Fibroblast of skin of abdomen (primary cell): ENCODE measurements at places on chromosomes 12 and 14.

DNA sequence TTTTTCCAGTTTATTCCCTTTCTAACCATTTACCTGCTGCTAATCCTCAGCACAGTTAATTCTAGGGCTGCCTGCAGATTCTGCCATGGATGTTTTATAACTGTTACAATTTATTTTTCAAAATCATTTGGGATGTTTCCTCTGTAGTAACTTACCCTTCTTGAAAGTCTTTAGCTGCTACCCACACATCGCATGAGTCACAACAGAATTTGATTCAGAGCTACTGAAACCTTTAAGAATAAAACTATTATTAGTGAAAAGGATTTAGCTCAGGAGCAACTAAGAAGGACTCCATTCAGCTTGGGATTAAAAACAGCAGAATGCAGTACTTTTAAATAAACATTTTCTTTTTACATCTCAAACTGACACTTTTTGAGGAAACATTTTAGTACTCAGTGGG, 41.7 kb upstream of the RGS6 start:
- no peak for DNase-seq

- DNase-seq: peak; percentile 38
Measured at GRCh38 chr14:92578511-92578910, 64.9 kb downstream of the RIN3 start.

DNA sequence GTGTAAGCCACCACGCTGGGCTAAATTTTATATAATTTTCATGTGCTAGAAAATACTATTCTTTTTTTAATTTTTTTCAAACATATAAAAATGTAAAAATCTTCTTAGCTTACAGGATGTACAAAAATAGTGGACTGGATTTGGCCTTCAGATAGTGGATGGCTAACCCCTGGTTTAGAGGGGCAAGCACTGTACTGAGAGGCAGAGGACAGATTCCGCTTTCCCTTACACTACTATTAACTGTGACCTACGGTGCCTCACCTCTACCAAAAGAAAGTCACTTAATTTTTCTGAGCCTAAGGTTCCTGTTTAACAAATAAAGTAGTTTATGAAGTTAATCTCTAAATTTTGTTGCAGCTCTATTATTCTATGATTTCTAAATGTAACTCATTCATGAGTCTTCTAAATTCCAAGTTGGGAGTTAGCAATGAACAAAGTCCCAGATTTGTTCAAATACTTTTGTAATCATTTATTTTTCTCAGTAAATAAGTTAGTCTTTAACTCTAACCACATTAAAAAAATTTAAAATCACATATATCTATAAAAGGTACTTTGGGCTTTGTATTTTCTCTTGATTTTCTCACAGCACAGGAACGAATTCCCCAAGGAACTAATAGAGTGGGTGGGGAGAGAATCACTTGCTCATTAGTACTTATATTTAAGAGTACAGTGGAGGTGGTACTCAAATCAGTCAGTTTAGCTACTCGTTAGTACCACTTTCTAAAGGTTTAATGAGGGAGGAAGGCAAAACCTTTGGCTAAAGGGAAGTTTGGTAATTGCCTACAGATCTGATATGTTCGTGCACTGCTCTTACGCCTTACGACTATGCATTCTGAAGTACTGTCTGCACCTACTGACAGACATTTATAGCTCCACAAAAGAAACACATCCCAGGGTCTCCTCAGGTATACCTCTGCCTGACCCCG, 33.7 kb downstream of the SLC15A5 start:
- DNase-seq: no peak

DNA sequence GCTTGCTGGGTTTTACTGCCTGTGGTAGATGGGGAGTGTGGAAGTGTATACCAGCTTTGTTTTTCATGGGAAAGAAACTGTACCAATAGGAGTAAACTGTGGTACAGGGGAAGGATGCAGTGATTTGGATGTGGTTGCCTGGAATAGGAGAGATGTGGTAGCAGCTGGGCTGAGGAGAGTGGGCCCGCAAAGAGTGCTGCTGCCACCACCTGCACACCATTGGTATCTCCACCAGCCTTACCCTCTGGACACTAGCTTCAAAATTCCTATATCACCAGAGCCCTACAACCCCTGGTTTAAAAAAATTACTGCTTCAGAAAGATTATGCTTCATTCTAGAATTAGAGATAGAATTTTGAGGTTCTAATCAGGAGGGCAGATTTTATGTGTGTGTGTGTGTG, 53.6 kb downstream of the AKAP6 start:
- DNase-seq: peak; percentile 54

- no peak for DNase-seq
Measured at GRCh38 chr12:56205445-56205844, 16.2 kb upstream of the SMARCC2 start.

DNA sequence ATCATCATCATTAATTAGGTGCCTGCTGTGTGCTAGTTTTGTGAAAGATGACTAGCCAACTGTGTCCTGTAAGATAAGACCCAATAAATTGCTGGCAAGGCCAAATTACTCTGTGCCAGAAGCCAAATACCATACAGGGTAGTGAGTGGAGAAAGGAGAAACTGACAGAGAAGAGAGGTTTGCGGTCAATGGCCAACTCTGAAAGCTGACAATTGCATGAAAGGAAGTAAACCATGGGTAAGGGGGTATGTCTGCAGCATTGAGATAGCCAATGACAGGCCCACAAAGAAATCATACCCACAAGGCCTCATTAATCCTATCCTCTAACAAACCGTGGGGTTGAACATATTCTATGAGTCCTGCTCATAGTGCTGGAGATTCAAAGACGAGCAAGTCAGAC, 236.6 kb upstream of the CCDC196 start:
- no peak for DNase-seq

DNA sequence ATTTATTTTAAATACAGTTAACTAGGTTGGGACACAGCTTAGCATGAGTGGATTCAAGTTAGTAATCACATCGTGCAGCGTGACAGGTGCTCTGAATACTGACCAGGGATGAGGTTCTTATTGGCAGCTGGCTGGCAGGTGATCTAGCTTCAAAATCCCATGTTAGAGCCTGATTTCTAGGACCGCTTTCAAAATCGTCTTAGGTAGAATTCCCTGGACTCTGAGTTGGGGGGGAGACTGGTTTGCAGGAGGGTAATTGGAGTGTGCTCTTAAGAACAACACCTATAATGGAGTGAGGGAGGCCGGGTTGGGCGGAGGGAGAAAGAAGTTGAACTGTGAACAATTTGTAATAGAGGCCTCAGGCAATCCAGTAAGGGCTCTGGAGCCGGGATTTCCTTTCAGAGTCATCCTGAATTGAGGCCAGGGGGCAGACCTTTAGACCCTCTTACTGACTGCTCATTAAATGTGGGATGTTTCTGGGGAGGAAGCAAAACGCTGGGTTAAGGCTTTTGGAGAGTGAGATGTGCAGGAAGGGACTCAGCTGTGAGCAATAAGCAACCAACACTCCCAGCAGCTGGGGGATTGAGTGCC, 874 bp upstream of the YARS2 start:
- no peak for DNase-seq

DNA sequence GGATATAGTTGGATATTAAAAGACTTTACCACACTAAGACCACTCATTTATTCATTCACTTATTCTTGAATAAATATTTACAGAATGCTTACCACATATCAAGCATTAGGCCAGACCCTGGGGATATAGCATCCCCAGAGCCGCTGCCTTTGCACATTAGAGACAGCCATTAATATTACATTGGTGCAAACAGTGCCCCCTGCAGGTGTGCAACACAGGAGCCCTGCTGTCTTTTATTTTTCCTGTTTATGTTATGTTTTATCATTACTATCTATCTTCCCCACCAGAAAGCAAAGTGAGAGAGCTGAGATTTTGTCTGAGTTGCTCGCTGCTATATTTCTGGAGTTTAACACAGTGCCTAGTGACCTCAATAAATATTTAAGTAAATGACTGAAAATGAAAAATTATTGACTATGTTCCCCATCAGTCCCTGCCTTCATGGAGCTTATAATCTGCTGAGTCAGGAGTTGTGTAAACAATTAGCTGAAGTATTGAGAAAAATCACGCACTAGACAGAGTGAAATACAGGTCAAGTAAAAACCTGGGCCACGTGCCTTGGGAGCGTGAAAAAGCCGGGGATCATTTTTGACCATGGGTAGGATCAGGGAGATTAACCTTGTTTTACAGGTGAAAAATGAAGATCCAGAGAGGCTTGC, 301.6 kb downstream of the PCNX1 start:
- DNase-seq: no peak

GRCh38 chr12:12481631-12482030, 81.0 kb downstream of the DUSP16 start:
- DNase-seq: no peak

- DNase-seq: peak; percentile 74
Measured at GRCh38 chr14:67186789-67187584, 2.3 kb upstream of the GARIN2 start.

DNA sequence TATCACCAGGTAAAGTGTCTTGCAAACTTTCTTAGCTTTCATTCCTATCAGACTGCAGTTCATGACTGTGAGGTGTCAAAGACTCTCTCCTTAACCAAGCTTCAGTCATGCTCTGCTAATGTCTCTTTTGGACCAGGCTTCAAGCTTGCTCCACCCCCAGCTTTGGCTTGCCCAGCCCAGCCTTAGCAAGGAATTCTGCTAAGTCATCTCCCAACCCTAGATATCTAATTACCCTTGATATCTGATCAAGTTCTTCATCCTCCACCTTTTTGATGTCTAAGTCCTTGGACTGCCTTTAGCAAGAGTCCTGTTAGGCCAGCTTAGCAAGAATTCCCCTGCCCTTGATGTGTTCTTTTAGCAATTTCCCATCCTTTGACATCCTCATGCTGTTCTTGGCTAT, 108.9 kb upstream of the FGD4 start:
- DNase-seq: no peak

DNA sequence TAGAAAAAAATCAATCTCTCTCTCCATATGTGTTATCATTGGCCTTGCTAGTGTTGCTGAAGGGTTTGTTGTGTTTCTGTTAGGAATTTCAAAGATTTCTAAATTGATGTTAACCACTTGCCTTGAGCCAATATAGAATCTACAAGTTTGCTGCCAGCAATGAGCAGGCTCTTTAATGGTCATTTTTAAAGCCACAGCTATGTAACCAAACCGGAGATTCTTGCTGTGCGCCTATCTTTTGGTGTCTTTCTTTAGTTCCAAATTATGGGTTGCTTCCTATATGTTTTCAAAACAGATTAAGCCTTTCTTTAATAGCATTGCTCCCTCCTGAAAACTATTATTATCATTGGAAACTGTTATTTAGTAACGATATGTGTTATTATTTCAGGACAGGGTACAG, 545.7 kb downstream of the DIO2 start:
- DNase-seq: no peak

DNA sequence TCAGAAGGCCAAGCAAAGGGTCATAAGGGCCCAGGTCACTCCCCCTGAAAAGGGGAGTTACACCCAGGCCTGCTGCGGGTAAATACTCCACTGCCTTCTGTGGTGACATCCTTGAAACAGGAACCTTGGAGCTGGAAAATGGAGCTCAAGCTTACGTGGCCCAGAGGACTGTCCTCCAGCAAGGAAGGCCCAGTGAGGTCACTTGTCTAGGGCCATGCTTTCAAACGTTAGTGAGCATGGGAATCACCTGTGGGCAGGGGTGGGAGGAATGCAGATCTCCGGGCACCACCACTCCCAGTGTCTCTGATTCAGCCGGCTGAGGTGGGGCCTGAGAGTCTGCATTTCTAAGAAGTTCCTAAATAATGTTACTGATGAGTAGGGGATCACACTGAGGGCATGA, 140.5 kb upstream of the CCND2 start:
- DNase-seq: no peak

GRCh38 chr12:123062681-123063486, 82.4 kb downstream of the ARL6IP4 start:
- DNase-seq: peak; percentile 55

DNA sequence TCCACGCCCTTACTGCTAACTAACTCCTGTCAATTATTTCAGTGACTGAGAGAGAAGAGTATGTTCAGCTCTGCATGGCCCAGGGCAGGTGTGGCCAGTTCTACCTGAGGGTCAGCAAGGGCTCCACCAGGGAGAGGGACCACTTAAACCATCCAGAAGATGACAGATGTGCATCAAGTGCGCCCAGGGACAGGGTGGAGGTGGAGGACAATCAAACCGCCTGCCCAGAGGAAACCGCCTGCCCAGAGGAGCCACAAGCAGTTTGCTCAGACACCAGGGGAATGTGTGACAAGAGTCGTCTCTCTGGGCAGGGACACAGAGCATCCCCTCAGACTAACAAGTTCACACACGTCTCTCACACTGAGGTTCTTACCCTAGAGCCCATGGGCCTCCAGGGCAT, 14.5 kb downstream of the DPF3 start:
- DNase-seq: no peak

DNA sequence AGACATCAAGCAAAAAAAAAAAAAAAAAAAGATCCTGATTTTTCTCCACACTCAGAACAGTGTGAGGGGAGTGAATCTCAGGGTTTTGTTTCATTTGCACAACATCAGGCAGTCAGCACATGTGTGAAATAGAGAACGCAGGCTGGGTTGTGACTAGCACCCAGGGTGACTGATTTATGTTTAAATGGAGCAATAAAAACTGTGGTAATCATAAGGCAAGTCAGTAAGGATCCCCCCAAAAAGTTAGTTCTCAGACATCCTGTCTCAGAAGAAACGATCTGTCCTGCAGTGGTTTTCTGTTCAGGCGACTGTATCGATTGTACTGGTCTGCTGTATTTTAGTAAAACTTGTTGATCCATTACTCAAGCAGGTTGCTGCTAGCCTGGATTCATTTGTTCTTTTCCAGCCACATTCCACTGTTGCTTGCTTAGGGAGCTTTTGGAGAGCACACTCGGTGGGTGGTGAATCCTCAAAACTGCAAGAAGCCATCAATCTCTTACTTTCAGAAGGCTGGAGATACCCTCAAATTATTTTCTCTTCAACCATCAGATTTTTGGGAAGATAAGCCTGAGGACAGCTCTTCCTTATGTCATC, 107.1 kb downstream of the DACT1 start:
- DNase-seq: peak; percentile 76

DNA sequence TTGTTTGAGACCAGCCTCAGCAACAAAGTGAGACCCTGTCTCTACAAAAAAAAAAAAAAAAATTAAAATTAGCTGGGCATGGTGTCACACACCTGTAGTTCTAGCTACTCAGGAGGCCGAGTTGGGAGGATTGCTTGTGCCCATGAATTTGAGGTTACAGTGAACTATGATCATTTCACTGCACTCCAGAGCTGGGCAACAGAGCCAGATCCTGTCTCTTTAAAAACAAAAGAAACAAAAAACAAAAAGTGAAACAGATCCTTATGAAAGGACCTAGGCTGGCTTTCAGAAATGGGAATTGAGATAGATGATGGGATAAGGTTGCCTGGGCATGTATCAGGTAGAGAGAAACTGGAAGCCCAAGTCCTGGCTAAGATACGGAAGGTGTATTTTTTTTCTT, 13.9 kb downstream of the ACTR6 start:
- no peak for DNase-seq

GRCh38 chr12:102833687-102834441, 83.2 kb downstream of the PAH start:
- DNase-seq: no peak

- DNase-seq: no peak
Measured at GRCh38 chr14:23446291-23446851, 10.9 kb upstream of the MYH7 start.

GRCh38 chr12:122991623-122992275, 11.3 kb downstream of the ARL6IP4 start:
- no peak for DNase-seq
